Immature natural killer cell (primary cell): ENCODE measurements at places on chromosomes 3 and 15.

GRCh38 chr3:47385007-47385406 lies 4.2 kb downstream of the PTPN23 start:
- peaks cover 37% of the 10 kb centered on the region for H3K4me1 ChIP-seq
- no peak overlapping the region for H3K27ac ChIP-seq
- H3K36me3 ChIP-seq, result no peaks in the 10 kb centered on the region

DNA sequence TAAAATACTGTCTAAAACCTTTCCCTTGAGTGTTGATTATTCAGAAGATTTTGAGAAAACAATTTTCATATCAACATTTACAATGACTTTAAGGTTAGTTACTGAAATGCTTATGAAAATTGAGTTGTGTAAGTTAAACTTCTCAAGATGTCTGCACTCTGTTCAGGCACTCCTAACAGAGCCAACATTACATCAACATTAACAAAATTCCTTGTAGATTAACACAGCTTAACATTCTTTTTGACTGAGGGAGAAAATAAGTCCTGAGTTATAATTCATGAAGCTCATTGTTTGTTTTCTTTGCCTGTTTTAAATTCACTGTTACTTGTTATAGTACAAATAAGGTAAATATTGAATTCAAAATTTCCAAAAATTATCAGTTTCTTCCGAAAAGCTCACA lies 9.0 kb downstream of the ACKR4 start:
- no peak overlapping the region for H3K27ac ChIP-seq
- no peak overlapping the region for H3K4me3 ChIP-seq
- peaks cover 1% of the 10 kb centered on the region for H3K27me3 ChIP-seq
- no peak for DNase-seq

GRCh38 chr15:78329625-78330024 lies 10.5 kb upstream of the CRABP1 start:
- H3K4me3 ChIP-seq, result no peak overlapping the region
- H3K27ac ChIP-seq, result no peak overlapping the region
- no peaks in the 10 kb centered on the region for H3K36me3 ChIP-seq

DNA sequence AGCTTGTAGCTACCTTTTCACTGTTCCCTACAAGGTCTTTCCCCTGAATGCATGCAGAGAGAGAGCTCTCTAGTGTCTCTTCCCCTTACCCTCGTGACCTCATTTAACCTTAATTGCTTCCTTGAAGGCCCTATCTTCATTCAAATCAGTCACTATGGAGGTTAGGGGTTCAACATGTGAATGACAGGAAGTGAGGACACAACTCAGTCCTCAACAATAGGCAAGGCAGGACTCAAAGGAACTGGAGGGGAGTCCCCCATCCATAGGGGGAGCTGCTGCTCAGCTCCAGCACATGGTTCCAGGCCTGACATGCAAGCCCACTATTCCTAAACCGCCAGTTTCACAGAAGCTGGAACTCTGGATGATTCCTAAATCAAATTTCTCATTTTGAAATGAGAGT lies 33.8 kb upstream of the GYG1 start:
- H3K4me1 ChIP-seq, result peaks cover 6% of the 10 kb centered on the region

- DNase-seq, result no peak
- H3K4me1 ChIP-seq, result peaks cover 52% of the 10 kb centered on the region
- H3K27ac ChIP-seq, result peak overlapping the region; percentile 81
- peak overlapping the region; percentile 90 for H3K4me3 ChIP-seq
- H3K27me3 ChIP-seq, result peaks cover 12% of the 10 kb centered on the region
Observed at GRCh38 chr15:101250341-101250831, 1.5 kb downstream of the CHSY1 start.

GRCh38 chr3:186299327-186299726 lies 62.7 kb downstream of the DGKG start:
- H3K27ac ChIP-seq, result no peak overlapping the region
- no peak overlapping the region for H3K4me3 ChIP-seq
- no peaks in the 10 kb centered on the region for H3K27me3 ChIP-seq
- H3K36me3 ChIP-seq, result no peaks in the 10 kb centered on the region
- H3K4me1 ChIP-seq, result no peaks in the 10 kb centered on the region
- DNase-seq, result no peak

- H3K4me3 ChIP-seq, result no peak overlapping the region
- no peak for DNase-seq
- peaks cover 3% of the 10 kb centered on the region for H3K36me3 ChIP-seq
- no peak overlapping the region for H3K27ac ChIP-seq
- no peaks in the 10 kb centered on the region for H3K27me3 ChIP-seq
Observed at GRCh38 chr3:94494992-94495391, 432.1 kb downstream of the NSUN3 start.
